Neural crest cell (in vitro differentiated cells): ENCODE measurements at places on chromosomes 13 and 19. TPM values are rescaled to one million over a fixed set of nuclear protein-coding genes. Genes with fewer than 3 reads are reported as not detected.
A peak's percentile ranks its signal among the peaks of the same experiment; 100 is the strongest.

DNA sequence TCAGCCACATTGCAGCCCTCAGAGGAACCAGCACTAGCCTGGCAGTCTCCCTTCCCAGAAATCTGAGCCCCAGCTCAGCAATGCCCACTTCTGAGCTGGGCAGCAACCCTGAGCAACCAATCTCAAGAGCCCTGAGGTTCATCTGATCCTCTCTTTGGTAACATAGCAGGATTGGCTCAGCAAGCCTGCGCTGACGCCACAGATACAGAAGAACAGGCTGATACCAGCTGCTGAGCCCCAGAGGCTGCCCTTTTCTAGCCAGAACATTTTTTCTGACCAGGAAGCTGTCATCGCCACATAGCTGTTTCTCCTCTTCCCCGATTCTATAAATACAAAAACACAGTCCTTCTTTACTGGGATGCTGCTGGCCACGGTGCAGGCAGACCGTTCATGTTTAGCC is 59.8 kb downstream of the TRPM4 start:
- no peak for DNase-seq

DNA sequence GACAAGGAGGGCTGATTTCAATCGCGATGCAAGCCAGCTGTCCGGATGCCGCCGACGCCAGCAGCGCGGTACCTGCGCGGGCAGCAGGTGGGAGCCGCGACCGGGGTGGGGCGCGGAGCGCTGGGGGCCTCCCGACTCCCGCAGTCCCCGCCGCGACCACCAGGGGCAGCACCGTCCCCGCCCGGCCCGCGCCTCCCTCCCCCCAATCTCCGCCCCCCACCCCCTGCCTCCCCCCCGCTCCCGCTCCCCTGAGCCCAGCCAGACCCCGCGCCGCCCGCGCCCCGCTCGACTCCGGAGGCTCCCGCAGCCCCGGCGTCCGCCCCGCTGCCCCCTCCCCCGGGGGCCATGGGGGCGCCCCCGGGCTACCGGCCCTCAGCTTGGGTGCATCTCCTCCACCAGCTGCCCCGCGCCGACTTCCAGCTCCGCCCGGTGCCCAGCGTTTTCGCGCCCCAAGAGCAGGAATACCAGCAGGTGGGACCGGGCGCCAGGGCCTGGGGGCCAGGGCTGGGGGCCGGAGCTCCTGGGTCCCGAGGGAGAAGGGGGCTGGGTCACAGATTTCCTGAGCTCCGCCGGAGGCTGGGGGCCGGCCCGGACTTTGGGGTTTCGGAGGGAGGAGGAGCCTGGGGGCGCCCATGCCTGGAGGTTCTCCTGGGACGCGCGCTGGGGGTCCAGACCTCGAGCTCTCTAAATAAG is at the start of gene TTYH1:
TSS of gene TTYH1 (plus strand) at position 257 of the 693 bp plus-strand sequence. CDS start at position 346, 89 bp downstream.
- peak; percentile 77 for DNase-seq

- no peak for DNase-seq
These were observed 9.2 kb downstream of the ONECUT3 start for GRCh38 chr19:1762243-1763117.

GRCh38 chr13:89920461-89920860 is 1427.0 kb upstream of the MIR17HG start:
- no peak for DNase-seq

- DNase-seq, result no peak
These were observed 423.2 kb upstream of the SGCG start for GRCh38 chr13:22757530-22758120.

- DNase-seq, result no peak
These were observed 9.4 kb downstream of the LRP3 start for GRCh38 chr19:33203529-33203928.

DNA sequence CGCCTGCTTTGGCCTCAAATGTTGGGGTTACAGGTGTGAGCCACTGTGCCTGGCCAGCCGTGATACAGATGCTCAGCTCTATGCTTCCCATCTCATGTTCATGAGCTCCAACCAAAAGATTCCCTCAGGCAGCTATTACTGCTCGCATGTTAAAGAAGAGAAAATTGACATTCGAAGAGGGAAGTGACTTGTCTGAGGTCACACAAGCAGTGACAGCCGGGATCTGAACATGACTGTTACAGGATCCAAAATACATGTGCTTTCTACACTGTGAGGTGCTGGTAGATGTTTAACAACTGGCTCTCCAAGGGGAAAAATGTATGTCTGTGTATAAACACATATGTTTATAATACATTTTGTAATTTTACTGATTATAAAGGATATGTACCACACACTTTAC is 11.3 kb downstream of the FPR1 start:
- no peak for DNase-seq

DNA sequence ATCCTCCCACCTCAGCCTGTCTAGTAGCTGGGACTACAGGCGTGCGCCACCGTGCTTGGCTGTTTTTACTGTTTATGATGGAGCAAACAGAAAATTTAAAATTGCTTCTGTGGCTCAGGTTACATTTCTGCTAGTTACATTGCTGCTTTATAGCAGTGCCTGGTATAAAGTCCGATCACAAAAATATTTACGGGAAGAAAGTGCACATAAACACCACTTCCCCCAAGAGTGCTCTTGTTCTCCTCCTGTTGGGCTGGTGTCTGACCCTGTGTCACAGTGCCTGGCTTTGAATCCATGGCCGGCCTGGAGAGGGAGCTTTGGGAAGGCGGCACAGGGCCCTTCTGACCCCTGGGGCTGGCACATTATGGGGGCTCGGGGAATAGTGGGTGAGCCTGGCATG is 11.9 kb downstream of the PRKACA start:
- DNase-seq, result no peak

GRCh38 chr13:91660076-91660415 is 261.6 kb downstream of the GPC5 start:
- no peak for DNase-seq

DNA sequence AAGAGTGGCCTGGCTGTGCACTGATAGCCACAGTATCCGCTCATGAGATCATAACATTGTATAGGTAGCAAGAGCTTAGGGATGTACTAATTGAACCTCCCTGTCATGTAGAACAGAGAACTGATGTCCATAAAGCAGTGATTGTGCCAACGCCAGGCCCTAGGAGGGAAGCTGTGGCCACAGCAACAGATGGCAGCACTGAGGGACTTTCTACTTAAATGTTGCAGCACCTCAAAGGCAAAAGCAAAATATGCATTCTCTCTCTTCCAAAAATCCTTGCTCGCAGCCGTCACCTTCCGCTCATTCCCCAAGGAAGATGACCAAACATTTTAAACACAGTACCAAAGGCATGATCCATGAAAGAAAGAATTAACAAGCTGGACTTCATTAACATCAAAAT is 32.3 kb downstream of the COL4A1 start:
- no peak for DNase-seq

DNA sequence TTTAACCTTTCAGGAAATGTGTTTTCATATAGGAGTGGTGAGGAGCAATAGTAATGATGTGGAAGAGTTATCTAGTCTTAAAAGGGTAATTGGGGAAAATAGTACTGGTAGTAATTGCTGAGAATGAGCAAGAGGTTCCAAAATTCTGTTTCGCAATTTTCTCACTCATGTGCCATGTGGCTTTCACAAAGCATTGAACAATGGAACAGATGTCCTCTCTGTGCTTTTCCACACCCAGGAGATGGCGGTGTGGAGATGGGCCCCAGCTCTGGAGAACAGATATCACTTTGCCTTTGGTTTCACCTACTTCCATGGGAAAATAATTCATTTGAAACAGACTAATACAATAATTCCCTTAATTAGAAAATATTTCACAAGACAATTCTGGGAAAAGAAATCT is 170.0 kb upstream of the SLC10A2 start:
- DNase-seq, result no peak

Gene PHLDB3
- total RNA-seq, result 13.3 and 14.3 TPM in 2 replicates

Gene DKKL1
- 1.9 and 2.0 TPM in 2 replicates for total RNA-seq

Gene KLK3
- total RNA-seq, result not detected in 2 replicates

Gene RXFP2
- not detected in 2 replicates for total RNA-seq
